ENCODE measurements at places on chromosomes 6 and 20.

DNA sequence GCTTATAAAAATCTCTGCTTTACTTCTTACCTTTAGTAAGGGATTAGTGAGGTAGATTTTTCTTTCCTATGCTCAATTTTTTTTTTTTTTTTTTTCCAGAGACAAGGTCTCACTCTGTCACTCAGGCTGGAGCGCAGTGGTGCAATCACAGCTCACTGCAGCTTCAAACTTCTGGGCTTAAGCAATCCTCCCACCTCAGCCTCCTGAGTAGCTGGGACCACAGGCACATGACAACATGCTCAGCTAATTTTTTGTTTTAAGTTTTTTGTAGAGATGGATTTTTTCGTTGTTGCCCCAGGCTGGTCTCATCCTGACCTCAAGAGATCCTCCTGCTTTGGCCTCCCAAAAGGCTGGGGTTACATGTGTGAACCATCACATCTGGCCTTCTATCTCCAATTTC is 58.9 kb upstream of the RREB1 start:
- no peak for DNase-seq

- no peak for DNase-seq
Measured at GRCh38 chr20:57834306-57835073, 124.7 kb upstream of the PMEPA1 start.

- DNase-seq = no peak
Measured at GRCh38 chr20:46965477-46965876, 70.8 kb downstream of the EYA2 start.

GRCh38 chr20:35207950-35208611 is 18.4 kb upstream of the MMP24 start:
- peak; percentile 89 for DNase-seq

GRCh38 chr20:12371990-12372389 is 454.3 kb downstream of the BTBD3 start:
- DNase-seq = no peak

DNA sequence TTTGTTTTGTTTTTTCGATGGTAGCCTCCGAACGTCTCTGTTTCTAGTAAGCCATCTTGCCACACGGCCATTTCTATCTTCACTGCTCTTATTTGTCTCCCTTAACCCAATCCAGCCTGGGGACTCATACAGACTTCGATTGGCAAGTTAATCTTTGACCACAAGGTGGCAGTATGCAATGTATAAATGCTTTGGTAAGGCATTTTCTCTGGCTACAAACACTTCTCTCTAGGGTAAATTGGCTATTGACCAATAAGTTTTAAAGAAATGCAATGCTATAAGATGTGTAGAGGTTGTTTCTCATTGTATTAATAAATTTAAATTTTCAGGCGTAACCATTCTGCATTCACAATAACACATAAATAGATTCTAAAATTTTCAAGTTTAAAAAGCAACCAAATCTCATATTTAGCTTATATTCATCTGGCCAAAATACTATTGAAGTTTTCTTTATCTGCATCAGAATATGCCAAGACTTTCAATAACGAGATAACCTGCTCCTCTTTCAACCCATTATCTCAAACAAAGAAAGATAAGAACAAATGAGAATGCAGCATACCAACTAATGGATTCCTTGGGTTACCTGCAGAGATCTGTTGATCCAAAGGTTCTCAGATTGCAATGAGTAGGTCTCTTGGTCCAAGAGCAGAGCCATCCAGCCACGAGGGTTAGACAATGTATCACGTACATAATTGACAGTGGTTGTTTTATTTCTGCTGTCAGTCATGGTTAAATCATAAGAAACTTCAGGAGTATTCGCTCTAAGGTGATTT is 231.9 kb downstream of the PKHD1 start:
- DNase-seq = peak; percentile 35

DNA sequence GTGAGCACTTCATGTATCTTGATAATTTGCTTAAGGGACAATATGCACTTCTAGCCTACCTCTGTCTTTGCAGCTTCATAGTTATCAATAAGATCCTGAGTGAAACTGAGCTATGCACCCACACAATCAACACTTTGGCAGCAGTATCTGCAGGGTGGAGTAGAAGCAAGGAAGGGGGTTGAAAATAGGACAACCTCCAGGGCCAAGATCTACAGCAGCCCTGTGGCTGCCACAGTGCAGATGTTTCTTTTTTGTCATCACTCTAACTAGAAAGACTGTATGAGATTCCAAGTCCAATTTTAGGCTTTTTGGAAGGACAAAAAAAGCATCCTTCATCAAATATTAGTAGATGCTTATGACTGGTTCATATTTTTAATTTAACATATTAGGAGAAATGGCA is 336.1 kb upstream of the CITED2 start:
- DNase-seq = no peak

- no peak for DNase-seq
Measured at GRCh38 chr6:38248500-38249234, 391.1 kb downstream of the BTBD9 start.

DNA sequence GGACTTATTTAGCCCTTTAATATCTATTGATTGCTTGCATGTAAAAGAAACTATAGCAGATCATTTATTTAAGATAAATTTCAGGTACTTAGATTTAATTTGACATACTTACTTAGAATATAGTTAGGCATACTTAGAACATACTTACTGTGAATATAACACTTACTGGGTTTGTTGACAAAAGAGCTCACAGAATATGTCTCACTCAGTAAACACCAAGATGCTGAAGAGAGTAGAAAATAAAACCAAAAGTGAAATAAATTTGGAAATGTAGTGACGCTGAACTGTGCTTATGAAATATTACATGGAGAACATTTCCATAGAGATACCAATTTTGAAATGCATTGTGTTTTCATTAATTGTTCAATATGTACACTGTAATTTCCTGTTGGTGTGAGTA is 615.4 kb upstream of the MAN1A1 start:
- no peak for DNase-seq

GRCh38 chr6:120764312-120764711 is 570.0 kb downstream of the TBC1D32 start:
- no peak for DNase-seq

GRCh38 chr20:38168791-38169589 is 3.9 kb upstream of the TGM2 start:
- no peak for DNase-seq

DNA sequence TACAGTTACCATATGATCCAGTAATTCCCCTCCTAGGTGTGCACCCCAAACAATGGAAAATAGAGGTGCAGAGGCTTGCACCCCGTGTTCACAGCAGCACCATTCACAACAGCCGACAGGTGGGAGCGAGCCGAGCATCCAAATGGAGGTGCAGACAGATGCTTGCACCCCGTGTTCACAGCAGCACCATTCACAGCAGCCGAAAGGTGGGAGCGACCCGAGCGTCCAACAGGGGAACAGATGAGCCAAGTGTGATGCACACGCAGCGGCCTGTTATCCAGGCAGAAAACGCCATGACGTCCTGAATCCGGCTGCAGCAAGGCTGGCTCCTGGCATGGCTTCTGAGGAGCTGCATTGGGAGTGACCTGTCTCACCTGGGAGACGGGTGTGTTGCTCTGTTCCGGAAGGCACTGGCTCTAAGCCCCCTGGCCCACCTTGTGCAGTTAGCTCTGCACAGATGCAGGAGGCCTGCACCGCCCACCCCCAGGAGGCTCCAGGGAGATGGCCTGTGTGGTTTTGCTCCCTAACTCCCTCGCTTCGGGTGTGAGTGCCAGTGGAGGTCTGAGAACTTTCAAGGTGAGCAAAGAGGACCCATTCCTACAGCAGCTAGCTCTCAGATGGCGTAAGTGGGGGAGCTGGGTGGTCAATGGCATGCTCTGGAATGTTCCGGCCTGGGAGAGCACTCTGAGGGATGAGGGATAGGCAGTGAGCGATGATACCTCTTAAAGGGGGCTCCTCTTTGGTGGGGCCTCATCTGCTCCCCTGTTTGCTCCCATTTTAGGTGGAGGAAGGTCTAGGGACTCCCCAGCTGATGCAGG is 47.8 kb upstream of the FRMD1 start:
- no peak for DNase-seq

DNA sequence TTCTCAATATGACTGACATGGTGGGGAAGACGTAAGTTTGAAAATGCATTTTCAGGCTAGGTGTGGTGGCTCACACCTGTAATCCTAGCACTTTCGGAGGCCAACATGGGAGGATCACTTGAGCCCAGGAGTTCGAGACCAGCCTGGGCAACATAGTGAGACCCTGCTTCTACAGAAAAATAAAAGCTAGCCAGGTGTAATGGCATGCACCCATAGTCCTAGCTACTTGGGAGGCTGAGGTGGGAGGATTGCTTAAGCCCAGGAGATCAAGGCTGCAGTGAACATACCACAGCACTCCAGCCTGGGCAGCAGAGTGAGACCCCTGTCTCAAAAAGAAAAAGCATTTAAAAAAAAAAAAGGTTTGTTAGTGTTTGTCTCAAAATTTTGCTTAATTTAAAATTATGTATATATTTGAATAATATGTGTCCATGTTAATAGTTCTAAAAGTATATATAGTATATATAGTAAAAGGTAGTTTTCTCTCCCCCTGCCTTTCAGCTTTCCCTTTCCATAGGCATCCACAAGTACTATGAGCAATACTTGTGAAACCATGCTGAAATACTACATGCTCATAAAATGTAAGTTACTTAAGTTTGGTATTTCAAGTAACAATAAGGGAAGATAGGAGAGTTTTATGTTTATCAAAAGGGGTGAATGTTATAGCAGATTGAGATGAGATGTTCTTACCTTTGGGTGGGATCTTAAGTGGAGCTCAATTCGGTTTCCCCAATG is 15.1 kb downstream of the PTPRA start:
- DNase-seq = no peak

DNA sequence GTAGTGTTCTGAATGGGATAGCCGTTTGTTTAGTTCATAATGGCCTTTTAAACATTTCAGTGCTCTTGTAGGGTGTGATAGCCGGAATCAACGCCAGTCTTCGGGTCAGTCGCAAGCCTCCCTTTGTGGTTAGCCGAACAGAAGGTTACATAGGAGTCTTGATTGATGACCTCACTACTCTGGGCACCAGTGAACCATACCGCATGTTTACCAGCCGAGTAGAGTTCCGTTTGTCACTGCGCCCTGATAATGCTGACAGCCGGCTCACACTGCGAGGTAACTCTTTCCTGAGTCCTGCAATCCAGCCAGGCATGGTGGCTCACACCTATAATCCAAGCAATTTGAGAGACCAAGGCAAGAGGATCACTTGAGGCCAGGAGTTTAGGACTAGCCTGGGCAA is 20.4 kb downstream of the MTO1 start:
- DNase-seq = no peak

- no peak for DNase-seq
Measured at GRCh38 chr6:84854811-84855400, 90.5 kb upstream of the TBX18 start.

DNA sequence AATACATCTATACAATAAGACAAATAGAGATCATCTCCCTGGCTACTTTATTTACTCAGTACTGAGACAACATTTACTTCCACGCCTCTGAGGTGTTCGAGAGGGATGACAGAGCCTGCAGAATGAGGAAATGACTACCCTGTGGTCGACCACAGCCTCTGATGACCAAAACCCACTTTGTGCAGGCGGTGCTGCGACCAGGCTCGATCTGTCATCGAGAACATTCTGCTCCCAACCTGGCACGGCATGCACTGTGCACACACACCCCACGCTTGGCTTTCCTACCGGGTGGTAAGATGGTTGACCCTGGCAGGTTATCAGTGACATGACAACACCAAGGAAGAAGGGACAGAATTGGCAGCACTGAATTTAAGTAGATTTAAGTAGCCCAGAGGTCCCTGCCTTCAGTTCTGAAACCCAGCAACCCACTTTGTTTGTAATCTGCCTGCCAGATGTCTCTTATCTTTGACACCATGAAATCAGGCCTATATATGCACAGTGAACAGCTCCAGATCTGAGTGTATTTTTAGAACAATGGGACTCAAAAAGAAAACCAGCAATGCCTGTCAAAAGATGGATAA is 42.6 kb downstream of the TTI1 start:
- peak; percentile 84 for DNase-seq

- DNase-seq = no peak
Measured at GRCh38 chr20:57773059-57773815, 63.4 kb upstream of the PMEPA1 start.

GRCh38 chr6:149049230-149049629 is 268.3 kb upstream of the TAB2 start:
- no peak for DNase-seq

DNA sequence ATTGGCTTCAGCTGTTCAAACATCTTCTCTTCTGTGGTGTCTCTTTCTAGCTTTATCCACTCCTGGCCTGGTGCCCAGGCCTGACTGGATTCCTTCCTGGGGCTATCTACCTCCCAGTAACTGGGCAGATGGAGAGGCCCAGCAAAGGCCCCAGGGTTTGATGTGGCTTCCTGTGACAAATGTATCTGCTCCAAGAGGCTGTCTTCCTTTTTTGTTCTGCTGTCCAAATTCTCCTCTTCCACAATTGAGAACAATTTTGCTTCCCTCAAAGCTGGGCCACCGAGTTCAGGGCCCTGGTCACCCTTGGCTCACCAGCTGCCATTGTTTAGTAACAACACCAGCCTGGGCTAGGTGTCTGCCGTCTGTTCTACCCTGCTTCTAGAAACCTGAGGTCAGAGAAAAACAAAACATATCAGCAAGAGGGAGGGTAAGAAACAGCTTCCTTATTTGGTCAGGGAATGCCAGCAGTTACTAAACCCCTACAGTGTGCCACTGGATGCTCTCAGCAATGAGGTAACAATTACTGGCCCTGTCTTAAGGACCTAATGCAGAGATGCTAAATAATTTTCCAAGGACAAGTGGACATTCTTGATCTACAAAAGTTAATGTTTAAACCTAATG is 3.9 kb downstream of the ZFP57 start:
- DNase-seq = no peak

GRCh38 chr6:149228311-149228955 is 89.1 kb upstream of the TAB2 start:
- DNase-seq = no peak

GRCh38 chr20:46062151-46062550 is 27.6 kb downstream of the NCOA5 start:
- DNase-seq = no peak

DNA sequence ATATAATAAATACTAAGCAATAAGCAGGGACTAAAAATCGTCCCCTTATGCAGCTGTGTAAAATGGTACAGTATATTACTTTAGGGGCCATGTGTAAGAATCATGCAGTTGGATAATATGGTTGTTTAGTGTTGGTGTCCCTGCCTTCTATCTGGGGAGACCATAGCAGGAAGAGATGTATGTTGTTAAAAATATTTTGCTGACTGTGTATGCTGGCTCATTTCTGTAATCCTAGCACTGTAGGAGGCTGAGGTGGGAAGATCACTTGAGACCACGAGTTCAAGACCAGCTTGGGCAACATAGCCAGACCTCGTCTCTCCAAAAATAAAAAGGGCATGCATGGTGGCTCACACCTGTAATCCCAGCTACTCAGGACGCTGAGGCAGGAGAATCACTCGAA is 5.6 kb downstream of the PANK2 start:
- no peak for DNase-seq
